ENCODE measurements at places on chromosomes 6 and 20.

DNA sequence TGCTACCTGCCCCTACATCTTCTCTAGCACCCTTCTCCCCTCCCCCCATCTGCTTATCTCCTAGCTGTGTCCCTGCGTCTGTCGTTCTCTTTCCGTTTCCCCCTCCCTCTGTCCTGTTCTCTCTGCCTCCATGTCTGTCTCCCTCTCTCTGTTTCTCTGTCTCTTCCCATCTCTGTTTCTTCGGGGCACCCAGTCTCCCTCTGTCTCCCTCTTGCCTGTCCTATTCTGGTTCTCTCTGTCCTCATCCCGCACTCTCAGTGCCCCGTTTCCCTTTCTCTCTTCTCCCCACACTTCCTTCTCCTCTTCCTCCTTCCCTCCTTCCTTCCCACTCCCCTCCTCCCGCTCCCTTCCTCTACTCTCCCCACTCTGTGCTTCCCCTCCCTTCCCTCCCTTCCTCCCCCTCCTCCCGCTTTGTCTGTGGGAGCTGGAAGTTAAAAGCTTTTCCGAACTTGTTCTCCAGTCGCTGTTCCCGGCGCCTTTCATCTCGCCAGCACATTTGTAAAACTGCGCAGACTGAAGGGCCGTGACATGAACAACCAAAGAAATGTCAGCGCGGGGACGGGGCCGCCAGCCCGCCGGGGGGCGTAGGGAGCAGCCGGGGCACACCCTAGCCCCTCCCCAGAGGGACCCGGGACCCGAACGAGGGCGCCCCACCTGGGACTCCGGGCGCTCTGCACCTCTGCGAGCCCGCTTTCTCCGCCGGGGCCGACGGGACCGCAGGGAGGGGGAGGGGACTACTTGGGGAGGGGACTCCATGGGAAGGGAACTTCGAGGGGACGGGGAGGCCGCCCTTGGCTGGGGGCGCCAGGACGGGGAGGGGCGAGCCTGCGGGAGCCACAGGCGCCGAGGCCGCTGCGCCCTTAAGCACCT lies 4.0 kb upstream of the CDH22 start:
- peak; percentile 43 for DNase-seq

DNA sequence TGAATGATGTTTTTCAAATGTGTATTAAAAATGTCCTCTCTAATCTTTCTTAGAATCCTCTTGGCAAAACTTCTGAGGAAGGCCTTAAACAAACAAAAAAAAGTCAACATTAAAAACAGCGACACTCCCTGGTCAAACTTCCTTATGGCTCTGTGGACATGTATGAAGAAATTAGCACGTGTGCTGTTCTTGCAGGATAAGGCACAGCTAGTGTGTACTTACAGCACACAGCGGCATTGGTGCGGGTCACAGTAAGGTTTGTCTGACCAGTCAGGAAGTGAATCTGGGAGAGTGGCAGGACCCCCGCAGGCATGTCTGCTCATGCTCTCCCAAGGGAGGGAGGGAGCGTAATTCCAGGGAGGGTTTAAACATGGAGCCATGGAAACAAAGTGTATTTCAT lies 38.8 kb downstream of the SLC22A1 start:
- no peak for DNase-seq

- no peak for DNase-seq
Observed at GRCh38 chr20:11814267-11814666, 103.4 kb upstream of the BTBD3 start.

GRCh38 chr20:54244113-54244512 lies 36.2 kb downstream of the PFDN4 start:
- no peak for DNase-seq

- no peak for DNase-seq
Observed at GRCh38 chr6:79028641-79029314, 49.3 kb downstream of the PHIP start.

DNA sequence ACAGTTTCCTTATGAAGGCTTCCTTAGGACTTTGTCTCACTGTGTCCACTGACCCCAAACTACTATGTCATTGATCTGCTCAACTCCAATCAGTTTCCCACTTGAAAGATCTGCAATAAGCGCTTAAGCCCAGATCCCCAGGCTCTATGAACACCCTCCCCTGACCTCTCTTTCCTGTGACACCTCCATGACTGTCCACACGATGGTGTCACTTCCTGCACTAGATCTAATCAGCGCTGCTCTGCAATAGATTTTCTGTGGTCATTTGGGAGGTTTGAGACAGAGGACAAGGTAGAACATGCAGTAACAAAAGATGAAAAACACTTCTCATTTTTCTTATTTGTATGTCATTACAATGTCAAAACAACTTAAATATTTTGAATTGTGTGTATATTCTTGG lies 304.6 kb upstream of the AGPAT4 start:
- no peak for DNase-seq

DNA sequence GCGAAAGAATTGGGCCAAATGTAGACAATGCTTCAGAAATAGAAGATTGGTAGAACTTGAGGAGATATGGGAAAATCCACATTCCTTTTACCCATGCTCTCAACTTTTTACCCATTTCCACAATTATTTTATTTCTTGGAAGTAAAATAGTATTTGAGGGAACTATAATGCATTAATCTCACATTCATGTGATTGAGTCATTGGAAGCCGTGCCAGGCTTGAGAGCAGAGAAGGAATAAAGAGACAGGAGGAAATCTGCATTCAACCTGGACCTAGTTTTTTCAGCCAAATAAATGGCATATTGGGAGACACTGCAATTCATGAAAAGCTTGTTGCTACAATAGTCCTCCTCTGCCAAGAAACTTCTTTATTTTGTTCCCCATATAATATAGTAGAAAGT lies 2.8 kb upstream of the NUP153 start:
- DNase-seq: no peak

GRCh38 chr20:61524951-61525666 lies 273.0 kb downstream of the CDH4 start:
- no peak for DNase-seq

GRCh38 chr20:48187851-48188250 lies 402.6 kb upstream of the SULF2 start:
- no peak for DNase-seq

Data from NT2/D1 (cell line).